ENCODE measurements at places on chromosomes 1 and 21. TPM values are rescaled to one million over a fixed set of nuclear protein-coding genes. Genes with fewer than 3 reads are reported as not detected.

The ROR1 gene
- 1.1 TPM for polyA plus RNA-seq

The INKA2 gene
- 3.0 TPM for polyA plus RNA-seq

The FABP3 gene
- polyA plus RNA-seq: 2.6 TPM

The MYOG gene
- polyA plus RNA-seq: not detected

The SH3BGR gene
- 4.9 TPM for polyA plus RNA-seq

The SLAMF6 gene
- 0.55 TPM for polyA plus RNA-seq

The PLD5 gene
- 0.11 TPM for polyA plus RNA-seq

The PLA2G2D gene
- polyA plus RNA-seq: not detected

The LY9 gene
- polyA plus RNA-seq: 0.54 TPM

The MFAP2 gene
- polyA plus RNA-seq: 1.9 TPM

The FOXD3 gene
- 0.06 TPM for polyA plus RNA-seq

The KLF17 gene
- polyA plus RNA-seq: 0.14 TPM

The NECTIN4 gene
- polyA plus RNA-seq: 80.5 TPM

The FCN3 gene
- 2.6 TPM for polyA plus RNA-seq

The C2CD2 gene
- 7.9 TPM for polyA plus RNA-seq

The CFAP74 gene
- 0.04 TPM for polyA plus RNA-seq

The FALEC gene
- 2.1 TPM for polyA plus RNA-seq

The CTSS gene
- polyA plus RNA-seq: 17.2 TPM

The LEMD1 gene
- 0.81 TPM for polyA plus RNA-seq

The LYPD8 gene
- polyA plus RNA-seq: not detected

The RPE65 gene
- 0.01 TPM for polyA plus RNA-seq

The GNAT2 gene
- not detected for polyA plus RNA-seq

The CYP2J2 gene
- polyA plus RNA-seq: 21.4 TPM

The SORT1 gene
- 34.9 TPM for polyA plus RNA-seq

The WASF2 gene
- 47.8 TPM for polyA plus RNA-seq

Measured in esophagus (tissue), 2 donors.